ENCODE measurements at places on chromosomes 12 and 14.

GRCh38 chr14:23300687-23301223 lies 1.9 kb downstream of the PPP1R3E start:
- DNase-seq = no peak

DNA sequence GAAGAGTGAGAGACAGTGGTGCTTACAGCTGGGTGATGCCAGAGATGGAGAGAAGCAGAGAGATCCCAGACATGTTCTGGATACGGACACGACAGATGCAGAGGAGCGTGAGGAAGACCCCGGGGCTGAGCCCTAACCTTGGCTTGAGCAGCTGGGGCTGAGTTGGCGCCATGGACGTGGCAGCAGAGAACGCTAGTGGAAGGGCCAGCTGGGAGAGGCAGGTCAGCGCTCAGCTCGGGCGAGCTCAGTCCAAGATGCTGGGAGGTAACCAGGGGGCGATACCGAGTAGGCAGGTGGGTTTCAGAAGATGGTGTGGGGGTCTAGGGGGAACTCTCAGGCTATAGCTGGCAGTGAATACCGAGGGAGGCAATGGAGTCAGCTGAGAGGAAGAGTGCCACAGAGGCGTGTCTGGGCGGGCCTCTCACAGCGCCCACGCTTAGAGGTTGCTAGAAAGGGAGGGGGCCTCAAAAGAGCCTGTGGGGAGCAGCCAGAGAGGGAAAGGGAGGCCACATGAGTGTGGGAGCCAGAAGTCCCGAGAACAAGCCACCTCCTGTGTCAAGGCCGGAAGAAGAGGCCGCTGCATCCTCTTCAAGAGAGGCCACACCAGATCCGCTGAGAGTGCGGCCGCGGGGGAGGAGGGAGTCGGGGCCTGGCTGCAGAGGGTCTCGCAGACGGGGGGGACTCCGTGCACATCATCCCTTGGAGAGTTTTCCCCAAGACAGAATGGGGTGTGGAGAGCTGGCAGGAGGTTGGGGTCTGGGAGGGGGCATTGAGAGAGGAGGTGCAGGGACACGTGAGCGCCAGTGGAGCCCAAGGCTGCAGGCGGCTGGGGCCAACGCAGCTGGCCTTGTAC lies 57.0 kb upstream of the DIO3 start:
- no peak for DNase-seq

- DNase-seq = no peak
Measured at GRCh38 chr12:113815031-113815430, 151.1 kb downstream of the RBM19 start.

DNA sequence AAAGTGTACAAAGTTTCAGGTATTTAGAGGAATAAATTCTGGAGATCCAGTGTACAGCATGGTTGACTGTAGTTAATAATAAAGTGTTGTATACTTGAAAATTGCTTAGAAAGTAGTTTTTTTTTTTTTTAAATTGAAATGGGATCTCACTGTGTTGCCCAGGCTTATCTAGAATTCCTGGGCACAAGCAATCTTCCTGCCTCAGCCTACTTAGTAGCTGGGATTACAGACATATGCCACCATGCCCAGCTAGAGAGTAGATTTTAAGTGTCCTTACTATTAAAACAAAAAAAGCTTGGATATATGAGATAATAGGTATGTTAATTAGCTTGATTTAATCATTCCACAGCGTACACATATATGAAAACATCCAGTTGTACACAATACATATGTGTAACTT lies 27.7 kb downstream of the FUT8 start:
- no peak for DNase-seq

- no peak for DNase-seq
Measured at GRCh38 chr12:43578782-43579181, 26.8 kb upstream of the ADAMTS20 start.

Data from stimulated activated CD4-positive, alpha-beta T cell treated with anti-CD3 and anti-CD28 coated beads, Interleukin-1b, Interleukin-23, amount 100 ng/mL, for 1 hour (primary cell).